ENCODE measurements at places on chromosomes 7 and 10.

- no peak for DNase-seq
Observed at GRCh38 chr7:77316219-77316978, 99.8 kb downstream of the GSAP start.

GRCh38 chr10:102555781-102556328 lies 52.1 kb downstream of the SUFU start:
- no peak for DNase-seq

GRCh38 chr10:35349389-35349915 lies 13.1 kb downstream of the CCNY start:
- no peak for DNase-seq

DNA sequence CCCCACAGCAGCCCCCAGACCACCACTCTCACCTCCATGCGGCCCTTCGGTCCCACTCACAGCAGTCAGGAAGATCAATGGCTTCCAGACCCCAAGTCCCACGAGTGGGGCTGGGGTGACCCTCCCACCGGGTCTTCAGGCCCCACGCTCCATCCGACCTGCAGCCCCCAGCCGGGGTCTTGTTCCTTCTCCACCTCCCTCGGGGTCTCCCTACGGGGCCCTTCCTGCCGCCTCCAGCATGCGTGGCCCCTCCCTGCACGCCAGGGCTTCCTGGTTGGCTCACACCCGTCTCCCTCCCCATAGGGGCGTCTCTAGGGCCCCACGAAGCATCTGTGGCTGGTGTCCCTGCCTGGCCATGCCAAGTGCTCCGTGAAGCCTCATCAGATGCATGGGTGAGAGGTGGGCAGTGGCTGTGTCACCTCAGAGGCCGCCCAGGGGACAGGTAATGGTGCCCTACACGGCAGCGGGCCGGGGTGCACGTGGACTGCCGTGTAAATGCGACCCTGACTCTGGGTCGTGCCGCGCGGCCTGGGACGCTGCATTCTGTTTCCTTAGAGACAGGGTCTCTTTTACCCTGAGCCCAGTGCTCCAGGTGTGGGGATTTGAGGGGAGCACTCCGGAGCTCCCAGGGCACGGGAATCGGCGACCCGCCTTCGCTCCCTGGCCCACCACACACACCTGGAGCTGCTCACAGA lies 19.9 kb downstream of the ADAP1 start:
- no peak for DNase-seq

DNA sequence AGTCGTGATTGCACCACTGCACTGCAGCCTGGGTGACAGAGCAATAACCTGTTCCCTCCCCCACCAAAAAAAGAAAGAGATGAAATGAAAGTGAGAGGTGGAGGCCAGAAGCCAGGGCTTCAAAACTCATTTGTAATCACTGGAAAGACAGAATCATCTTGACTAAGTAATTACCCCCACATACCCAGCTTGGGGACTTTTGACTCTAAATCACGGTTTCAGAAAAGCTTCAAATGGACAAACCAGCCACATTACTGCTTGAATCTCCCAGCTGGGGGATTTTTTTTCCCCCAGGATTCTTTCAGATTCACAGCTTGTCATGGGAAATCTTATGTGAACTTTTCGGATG lies 361.0 kb downstream of the FRMD4A start:
- no peak for DNase-seq

DNA sequence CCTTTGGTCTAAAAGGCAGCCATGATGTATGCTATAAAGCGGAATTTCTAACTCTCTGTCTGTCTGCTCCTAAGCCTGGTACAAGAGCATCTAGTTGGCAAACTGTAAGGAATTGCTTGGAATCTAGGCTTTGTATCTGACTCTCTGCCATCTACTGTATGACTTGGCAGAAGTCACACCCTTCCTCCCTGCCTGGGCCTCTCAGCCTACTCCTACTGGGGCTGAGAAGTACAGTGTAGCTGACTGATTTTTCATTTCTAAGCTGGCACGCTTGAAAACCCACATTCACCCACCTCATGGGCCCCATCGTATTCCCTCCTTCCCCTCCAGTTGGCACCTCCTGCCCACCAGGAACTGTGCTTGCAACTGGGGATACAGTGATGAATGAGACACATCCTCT lies 435.2 kb downstream of the PLXNA4 start:
- DNase-seq = no peak

DNA sequence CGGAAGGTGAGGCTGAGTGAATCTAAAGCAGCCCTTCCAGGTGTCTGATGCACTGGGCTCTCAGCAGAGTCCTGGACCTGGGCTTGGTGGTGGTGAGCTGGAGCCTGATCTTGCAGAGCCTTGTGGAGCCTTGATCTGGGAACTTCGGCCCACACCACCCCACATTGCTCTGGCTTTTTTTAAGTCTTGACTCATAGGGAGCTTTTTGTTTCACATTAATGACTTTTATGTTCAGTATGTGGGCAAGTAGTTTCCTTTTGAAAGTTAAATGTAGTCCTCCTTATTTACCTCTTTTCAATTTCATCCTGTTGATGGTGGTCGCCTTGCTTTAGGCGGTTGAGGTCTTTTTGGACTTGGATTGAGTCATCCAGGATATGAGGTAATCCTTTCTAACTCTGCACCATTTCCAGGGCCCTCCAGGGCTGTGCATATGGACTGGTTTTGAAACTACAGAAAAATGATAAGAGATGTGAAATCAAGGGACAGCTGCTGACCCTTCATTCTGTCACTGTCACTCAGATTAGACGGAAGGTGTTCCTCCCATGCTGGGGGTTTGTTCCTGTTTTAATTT lies 2.9 kb upstream of the NRAP start:
- DNase-seq = no peak

GRCh38 chr10:50417486-50417885 lies 166.2 kb upstream of the ASAH2 start:
- no peak for DNase-seq

DNA sequence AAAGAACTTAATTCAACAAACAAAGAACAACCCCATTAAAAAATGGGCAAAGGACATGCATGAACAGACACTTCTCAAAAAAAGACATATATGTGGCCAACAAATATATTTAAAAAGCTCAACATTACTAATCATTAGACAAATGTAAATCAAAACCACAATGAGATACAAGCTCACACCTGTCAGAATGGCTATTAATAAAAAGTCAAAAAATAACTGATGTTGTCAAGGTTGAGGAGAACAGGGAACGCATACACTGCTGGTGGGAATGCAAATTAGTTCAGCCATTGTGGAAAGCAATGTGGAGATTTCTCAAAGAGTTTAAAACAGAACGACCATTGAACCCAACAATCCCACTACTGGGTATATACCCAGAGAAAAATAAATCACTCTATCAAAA lies 19.1 kb downstream of the ZFAND4 start:
- no peak for DNase-seq

DNA sequence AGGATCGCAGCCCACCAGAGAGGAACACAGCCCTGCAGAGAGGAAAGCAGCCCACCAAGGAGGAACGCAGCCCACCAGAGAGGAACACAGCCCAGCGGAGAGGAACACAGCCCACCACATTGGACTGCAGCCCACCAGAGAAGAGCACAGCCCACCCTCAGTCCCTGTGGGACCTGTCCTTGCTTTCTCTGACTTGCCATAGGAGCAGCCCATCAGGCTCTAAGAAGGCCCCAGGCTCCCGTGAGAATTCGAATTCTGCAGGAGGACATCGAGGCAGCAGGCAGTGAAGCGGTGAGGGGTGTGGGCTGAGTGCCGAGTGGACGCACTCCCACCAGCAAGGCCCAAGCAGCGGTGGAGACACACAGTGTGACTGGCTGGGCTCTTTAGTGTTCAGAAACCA lies 59.1 kb downstream of the HTR5A start:
- no peak for DNase-seq

DNA sequence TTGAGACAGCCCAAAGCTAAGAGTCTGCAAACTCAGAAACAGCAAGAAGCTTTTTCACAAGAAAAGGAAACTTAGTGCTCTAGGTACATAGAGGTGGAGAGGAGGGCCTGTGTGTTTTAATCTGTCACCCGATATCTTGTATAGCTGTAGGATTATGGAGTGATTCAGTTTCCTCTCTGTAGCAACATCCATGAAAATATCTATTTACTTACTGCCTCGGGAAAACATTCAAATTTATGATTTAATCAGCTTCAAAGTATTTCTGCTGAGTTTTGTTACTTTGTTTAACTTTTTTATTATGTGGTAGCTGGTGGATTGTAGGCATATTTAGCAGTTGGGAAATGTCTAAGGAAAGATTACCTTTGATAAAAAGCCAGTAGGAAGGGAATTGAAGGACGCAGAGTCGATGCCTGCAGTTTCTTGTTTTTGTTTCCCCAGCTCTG lies 292.0 kb downstream of the CCDC3 start:
- DNase-seq = no peak

- DNase-seq = no peak
Observed at GRCh38 chr7:155506854-155507337, 39.5 kb downstream of the CNPY1 start.

DNA sequence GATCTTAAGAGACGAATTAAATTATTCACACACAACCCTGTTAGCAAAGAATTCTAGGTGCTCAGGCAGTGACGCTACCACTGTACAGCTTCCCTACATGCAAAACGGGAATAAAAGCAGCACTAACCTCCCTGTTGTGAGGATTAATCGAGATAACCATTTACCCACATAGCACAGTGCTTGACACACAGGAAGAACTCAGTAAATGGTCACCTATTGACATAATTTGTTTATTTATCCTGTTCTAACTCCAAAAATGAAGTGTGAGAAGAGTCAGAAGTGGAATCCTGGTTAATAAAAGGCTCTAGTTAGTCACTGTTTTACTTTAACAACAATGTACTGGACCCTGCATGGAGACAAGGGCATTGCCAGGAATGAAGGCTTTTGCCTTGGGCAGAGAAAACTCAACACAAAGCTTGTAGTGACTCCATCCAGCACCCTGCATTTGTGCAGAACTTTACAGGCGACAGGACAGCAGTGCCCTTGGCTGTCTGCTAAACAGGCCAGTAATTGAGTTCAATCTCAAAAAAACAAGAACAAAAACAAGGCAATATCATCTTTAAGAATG lies 103.8 kb downstream of the SORBS1 start:
- no peak for DNase-seq

- peak; percentile 36 for DNase-seq
Observed at GRCh38 chr7:41705109-41705901, 2.4 kb upstream of the INHBA start.
